ENCODE measurements at places on chromosomes 3 and 15.

DNA sequence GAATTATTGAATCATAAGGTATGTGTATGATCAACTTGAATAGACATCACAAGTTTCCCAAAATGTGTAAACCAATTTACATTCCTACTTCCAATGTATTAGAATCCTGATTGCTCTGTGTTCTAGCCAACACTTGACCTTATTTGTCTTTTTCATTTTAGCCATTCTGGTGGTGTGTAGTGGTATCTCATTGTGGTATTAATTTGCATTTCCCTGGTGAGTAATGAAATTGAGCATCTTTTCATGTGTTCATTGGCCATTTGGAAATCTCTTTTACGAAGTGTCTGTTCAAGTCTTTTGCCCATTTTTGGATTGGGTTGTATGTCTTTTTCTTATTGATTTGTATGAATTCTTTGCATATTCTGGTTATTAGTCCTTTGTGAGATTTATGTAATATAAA is 138.0 kb downstream of the RBPMS2 start:
- no peak for DNase-seq

DNA sequence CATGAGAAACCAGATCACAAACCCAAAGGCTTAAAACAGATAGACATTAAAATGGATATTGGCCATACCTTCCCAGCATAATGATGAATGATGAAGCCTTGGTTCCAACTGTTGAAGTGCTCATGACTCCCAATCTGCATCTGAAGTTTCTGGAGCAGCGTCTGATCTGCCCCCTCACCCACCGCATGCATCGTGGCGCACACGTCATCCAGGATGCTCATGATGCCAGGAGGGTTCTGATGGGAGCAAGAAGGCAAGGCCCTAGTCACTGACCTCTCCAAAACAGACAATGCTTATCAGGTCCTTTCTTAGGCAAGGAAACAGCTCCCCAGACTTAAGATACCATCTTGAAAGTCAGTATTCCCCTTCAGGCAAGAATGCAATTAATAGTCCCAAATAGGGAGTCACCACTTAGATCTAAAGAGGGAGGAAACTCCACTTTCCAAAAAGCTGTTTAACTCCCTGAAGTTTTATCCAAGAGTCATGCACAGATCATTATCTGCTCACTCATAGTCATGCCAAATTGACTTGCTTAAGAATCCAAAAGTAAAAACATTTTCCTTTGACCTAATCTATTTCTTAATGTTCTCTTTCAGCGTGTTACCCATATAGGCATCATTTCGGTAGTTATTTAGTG is 2.1 kb downstream of the LDHAL6B start:
- no peak for DNase-seq

DNA sequence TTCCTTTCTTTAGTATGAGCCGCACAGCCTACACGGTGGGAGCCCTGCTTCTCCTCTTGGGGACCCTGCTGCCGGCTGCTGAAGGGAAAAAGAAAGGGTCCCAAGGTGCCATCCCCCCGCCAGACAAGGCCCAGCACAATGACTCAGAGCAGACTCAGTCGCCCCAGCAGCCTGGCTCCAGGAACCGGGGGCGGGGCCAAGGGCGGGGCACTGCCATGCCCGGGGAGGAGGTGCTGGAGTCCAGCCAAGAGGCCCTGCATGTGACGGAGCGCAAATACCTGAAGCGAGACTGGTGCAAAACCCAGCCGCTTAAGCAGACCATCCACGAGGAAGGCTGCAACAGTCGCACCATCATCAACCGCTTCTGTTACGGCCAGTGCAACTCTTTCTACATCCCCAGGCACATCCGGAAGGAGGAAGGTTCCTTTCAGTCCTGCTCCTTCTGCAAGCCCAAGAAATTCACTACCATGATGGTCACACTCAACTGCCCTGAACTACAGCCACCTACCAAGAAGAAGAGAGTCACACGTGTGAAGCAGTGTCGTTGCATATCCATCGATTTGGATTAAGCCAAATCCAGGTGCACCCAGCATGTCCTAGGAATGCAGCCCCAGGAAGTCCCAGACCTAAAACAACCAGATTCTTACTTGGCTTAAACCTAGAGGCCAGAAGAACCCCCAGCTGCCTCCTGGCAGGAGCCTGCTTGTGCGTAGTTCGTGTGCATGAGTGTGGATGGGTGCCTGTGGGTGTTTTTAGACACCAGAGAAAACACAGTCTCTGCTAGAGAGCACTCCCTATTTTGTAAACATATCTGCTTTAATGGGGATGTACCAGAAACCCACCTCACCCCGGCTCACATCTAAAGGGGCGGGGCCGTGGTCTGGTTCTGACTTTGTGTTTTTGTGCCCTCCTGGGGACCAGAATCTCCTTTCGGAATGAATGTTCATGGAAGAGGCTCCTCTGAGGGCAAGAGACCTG is 13.2 kb downstream of the GREM1 start:
- no peak for DNase-seq

DNA sequence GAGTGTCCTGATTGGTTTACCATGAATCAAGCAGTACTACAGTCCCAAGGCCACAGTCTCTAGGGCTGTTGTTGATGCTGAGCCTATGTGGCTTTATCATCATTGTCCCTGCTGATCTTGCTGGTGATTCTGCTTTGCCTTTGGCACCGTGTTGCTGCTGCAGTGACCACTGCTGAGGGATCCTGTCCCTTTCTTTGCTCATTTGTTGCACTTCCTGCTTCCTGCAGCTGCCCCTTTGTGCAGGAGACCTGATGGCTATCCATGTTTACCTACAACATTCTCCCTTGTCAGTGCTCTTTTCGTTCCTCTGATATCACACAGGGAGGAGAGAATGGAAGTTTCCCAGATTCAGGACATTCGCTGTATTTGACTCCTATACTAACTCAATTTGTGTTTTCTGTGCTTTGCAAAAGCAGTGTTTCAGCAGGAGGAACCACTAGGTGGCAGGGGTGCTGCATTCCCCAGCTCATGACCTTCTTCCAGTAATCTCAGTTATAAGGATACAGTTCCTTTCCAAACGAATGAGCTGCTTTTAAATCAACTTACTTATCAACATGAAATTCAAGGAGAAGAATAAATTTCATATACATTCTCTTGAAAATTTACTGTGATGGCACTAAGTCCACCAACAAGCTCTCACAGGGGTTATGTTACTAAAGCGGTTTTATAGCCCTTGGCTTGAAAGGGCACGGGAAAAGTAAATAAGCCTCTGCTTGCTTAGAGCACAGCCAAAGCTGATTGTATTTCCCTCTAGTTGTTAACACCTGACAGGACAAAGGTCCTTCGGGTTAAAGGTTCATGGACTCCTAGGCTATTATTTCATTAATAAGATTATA is 9.7 kb upstream of the THUMPD3 start:
- peak; percentile 91 for DNase-seq

DNA sequence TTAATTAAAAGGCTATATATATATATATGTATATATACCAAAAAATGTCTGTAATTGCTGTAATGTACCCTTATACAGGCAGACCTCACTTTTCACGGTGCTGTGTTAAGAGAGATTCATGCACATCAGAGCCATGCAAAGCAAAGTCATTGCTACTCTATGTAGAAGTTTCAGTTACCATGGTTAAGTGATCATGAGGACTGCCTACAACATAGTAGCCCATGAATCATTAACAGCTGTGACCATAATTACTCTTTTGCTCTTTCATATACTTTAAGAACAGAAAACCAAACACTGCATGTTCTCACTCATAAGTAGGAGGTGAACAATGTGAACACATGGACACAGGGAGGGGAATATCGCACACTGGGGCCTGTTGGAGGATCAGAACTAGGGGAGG is 225.3 kb upstream of the EPHA3 start:
- no peak for DNase-seq

Data from LNCaP clone FGC (cell line).